NCI-H2081 treated with DMSO at 0.1 percent for 48 hours (cell line): ENCODE measurements at places on chromosomes 5 and 9.

DNA sequence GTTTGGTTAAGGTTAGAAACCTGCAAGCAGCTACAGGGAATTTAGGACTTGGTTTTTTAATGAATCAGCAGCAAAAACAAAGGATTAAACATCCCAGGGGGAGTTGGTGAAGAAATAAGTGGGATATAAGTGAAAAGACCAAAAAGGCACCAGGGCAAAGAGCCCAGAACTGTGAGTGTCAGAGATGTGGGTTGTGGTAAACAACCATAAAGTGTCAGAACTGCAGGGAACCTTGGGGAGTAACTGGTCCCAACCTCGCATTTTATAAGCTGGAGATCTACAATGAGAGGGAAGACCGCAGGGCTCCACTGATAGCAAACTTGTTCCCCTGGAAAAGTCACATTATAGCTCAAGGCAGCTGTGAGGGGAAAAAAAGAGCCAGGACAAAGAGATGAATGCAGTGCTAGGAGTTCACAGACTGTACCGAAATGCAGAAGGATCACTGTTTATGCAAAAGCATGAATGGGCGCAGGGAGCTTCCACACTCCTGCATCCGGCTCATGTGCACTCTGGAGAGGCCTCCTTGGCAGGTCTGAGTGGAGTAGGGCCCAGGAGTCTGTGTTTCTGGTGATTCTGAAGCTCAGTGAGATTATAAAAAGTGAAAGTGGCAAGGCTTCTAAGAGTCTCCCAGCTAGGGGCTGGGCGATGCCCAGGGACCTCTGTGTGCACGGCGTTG is 156.3 kb downstream of the GOLPH3 start:
- DNase-seq: no peak

DNA sequence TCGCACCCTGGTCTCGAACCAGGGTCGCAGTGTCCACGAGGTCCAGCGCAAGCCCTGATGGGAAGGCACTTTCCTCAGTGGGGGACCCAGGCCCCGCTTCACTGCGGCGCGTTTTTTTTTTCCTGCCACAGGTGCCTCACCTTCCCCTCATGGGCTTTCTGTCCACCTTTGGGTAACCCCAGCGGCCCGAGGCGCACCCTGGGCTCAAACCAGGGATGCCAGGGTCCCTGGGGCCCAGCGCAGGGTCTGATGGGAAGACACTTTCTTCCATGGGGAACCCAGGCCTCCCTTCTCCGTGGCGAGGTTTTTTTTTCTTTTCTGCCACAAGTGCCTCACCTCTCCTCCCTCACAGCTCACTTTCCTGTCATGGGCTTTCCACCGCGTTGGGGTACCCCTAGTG is 1269.9 kb downstream of the FOXD4L5 start:
- no peak for DNase-seq

- no peak for DNase-seq
These were observed 232.3 kb upstream of the PTGER4 start for GRCh38 chr5:40447438-40447837.

DNA sequence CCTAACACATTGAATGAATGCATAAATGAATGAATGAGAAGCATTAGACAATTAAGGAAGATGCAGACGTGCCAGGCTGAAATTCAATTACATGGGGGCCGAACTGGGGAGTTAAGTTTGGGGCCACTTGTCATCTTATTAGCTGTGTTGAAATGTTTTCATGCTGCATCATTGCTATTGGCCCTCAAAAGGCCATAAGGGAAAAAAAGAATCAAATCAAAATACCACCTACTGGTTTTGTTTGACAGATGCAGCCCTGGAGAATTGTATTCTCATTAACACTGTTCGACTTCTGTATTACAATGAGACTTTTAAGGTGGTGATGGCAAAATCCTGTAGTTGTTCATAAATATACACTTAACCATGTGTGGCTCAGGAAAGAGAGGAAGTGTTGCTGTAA is 38.4 kb downstream of the UBE2QL1 start:
- no peak for DNase-seq

- no peak for DNase-seq
These were observed 240.8 kb downstream of the MCTP1 start for GRCh38 chr5:95044096-95044495.

DNA sequence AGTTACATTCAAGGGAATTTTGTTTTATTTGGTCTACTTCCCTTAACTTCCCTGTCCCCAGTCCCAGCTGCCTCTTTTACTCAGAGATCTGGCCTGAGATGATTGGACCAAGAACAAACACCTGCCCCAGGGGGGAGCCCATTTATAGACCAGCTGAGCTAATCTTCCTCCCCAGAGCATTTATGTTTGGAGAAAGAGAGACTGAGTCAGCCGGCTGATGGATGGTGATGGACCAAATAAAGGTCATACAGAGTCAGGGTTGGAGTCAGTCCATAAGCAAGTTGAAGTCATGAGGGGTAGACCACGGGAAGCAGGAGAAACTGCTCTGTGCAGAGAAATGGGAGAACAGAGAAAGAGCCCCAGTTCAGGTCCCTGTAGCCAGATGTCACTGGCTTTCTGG is 77.7 kb downstream of the TMEM174 start:
- no peak for DNase-seq

GRCh38 chr5:73948720-73949119 is 322.7 kb downstream of the ARHGEF28 start:
- no peak for DNase-seq

DNA sequence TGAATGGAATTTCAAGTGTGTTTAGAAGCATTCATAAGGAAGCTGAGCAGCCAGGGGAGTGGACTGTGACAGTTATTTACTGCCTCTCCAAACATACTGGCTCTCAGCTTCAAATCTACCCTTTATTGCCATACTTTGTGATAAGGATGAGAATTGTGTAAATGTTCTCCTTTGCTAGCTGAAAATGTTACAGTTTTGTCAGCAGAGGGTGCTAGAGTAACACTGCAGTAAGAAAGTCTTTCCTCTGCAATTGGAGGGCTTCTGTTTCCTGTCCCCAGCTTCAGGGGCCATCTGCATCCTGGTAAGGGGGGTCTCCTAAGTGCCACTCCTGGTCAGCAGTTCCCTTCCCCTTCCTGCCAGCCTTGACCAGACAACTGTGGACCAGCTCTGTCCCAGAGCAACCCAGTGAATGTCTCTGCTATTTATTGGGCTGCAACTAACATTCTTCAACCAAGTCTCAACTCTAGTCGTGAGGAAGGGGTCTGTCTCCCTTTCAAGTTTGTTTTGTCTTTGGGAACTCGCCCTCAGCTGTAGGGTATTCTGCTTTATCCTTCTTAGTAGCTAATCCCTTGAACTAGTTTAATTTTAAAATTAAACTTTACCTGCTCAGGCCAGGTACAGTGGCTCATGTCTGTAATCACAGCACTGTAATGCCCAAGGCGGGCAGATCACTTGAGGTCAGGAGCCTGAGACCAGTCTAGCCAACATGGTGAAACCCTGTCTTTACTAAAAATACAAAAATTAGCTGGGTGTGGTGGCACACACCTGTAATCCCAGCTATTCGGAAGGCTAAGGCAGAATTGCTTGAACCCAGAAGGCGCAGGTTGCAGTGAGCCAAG is 45.3 kb downstream of the RAPGEF6 start:
- DNase-seq: no peak

GRCh38 chr5:179753971-179754370 is 21.3 kb downstream of the MAML1 start:
- no peak for DNase-seq

- no peak for DNase-seq
These were observed 13.2 kb downstream of the S100Z start for GRCh38 chr5:76863001-76863400.

GRCh38 chr5:170330568-170331054 is 33.0 kb upstream of the LCP2 start:
- no peak for DNase-seq

DNA sequence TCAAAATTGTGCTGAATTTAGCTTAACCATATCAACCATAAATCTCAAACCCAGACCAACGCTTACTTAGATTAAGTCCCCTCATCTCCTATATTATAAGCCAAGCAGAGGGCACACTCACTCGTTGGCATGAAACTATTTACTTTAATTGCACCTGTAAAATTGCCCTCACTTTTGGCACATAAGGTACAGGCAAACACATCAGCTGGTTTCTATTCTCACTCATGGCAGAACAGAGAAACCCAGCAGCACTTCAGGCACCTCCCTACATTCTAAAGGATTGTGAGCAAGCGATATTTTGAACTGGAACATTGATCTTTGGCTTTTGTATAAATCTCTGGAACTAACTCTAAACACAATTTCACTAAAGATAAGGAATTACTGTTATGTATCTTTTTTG is 845.6 kb upstream of the CDH6 start:
- DNase-seq: no peak

DNA sequence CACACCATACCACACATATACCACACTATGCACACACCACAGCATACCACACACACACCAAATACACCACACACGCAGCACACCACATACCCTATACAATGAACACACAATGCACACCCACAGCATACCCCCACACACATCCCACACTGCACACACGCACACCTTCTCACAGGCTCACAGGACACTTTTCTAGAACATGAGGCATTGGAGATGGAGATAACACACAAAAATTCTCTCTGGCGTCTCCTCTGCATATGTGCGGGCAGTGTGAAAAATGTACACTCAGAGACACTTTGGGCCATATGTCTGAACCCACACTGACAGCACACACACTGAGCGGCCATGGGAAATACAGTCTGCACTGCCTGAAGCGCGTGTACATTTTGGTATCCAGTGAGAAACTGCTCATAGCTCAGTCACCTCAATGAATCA is 278.1 kb downstream of the GADD45G start:
- DNase-seq: no peak

DNA sequence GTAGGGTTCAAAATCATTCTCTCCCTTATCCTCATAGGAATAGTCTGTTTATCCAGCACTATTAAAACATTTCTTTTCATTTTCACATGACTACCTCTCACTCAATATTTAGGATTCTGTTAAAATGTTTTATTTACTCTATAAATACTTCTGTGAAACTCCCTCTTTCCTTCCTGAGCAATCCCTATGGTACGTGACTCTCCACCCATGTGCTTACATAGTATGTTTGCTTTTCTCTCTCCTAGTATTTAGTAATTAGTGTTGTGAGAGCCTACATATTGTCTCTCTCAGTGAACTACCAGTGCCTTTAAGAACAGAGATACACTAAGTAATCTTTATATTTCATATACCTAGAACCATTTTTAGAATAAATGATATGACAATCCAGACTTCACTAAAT is 46.0 kb downstream of the PTPRD start:
- DNase-seq: no peak

DNA sequence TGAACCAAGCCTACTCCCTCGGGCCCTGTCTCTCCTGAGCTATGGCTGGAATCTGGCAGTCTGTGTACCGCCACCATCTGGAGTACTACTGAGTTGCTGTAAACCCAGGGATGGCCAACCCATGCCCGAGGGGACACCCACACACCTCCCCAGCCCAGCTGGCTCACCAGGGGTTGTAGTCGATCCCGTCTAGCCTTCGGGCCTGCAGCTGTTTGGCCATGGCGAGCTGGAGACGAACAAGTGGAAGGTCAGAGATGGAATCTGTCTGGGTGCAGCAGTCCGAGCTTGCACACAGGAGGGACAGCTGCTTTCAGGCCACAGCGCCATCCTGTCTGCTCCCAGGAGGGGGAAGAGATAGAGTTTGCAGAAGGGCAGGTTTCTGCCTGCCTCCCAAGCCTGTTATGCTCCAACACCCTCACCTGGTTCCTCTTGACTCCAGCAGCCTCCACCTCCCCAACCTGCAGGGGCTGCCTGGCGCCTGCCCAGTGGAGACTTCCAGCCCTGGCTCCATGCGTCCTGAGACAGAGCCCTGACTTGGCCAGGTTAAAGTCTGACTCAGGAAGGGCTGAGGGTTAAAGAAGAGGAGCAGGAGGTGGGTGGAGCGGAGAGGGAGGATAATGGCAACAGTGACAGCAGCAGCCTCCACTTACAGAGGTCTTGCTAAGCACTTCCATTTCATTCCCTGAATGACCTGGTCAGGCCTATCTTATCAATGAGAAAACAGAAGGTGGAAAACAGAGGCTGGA is 15.8 kb upstream of the SPOUT1 start:
- DNase-seq: no peak

DNA sequence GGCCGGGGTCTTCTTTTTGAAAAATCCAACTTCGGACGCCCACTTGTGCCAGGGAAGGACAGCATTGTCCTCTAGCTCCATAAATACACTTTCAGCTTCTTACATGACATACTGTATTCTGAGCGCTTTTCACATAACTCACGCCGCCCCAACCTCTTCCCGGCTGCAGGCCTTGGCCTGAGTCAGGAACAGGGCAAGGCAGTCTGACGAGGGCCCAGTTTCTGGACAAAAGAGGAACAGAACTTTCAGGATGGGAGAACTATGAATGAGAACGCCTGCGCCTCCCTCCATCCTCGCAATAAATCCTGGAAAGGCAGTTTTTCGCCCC is 650 bp downstream of the DCTN4 start:
- no peak for DNase-seq

DNA sequence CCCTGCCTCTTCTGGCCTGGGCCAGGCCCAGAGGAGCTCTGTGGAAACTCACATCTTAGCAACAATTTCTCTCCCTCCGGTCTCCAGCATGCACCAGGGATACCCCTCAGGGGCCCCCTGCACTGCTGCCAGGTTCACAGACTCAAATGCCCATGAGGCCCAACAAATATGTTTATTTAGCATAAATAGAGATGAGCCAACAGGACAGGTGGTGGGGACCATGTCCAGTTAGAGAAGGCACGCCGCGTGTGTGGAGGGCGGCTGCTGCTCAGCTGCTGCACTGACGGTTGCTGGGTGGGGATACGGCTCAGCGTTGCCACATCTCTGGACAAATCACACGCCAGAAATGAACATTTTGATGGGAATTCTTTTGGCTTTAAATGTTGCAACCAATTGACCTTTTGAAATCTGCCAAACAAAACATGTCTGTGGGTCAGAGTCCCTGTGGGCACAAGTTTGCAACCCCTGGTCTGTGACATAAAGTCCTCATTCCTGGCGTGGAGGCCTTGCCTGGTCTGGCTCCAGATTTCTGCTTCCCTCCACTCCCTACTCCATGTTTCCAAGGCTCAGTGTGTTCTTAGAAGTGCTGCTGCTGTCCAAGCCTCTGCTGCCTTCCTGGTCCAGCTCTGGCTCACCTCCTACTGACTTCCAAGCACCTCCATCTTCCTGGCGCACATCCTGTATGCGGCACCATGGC is 88.9 kb downstream of the AMBP start:
- DNase-seq: no peak

GRCh38 chr9:83317244-83317643 is 221.0 kb downstream of the FRMD3 start:
- no peak for DNase-seq
